Aorta (tissue), 5 donors: ENCODE measurements at places on chromosomes 12 and 14. TPM values are rescaled to one million over a fixed set of nuclear protein-coding genes. Genes with fewer than 3 reads are reported as not detected.

- DNase-seq: no peak
These were observed 148.6 kb upstream of the SLC38A2 start for GRCh38 chr12:46521145-46521544.

Gene IL22
- not detected for total RNA-seq

Gene RHEBL1
- total RNA-seq: 1.1 TPM

- no peak for DNase-seq
These were observed 68.6 kb downstream of the MARK3 start for GRCh38 chr14:103453791-103454190.

GRCh38 chr12:52598966-52599365 lies 2.3 kb downstream of the KRT72 start:
- no peak for DNase-seq
